Progenitor cell of endocrine pancreas (in vitro differentiated cells): ENCODE measurements at places on chromosomes 4 and X.

GRCh38 chr4:26113339-26113940 is 199.4 kb downstream of the SMIM20 start:
- no peak overlapping the region for H3K4me3 ChIP-seq
- no peak for DNase-seq
- H3K27ac ChIP-seq: no peak overlapping the region

- H3K36me3 ChIP-seq: peaks cover 13% of the 10 kb centered on the region
- DNase-seq: no peak
- no peaks in the 10 kb centered on the region for H3K27me3 ChIP-seq
- H3K4me3 ChIP-seq: no peak overlapping the region
- no peaks in the 10 kb centered on the region for H3K4me1 ChIP-seq
- no peak overlapping the region for H3K27ac ChIP-seq
Measured at GRCh38 chrX:55006827-55007621, 6.9 kb downstream of the APEX2 start.

GRCh38 chr4:66204534-66205247 is 534.4 kb upstream of the EPHA5 start:
- DNase-seq: no peak
- H3K27me3 ChIP-seq: no peaks in the 10 kb centered on the region
- H3K4me3 ChIP-seq: no peak overlapping the region
- H3K36me3 ChIP-seq: no peaks in the 10 kb centered on the region

DNA sequence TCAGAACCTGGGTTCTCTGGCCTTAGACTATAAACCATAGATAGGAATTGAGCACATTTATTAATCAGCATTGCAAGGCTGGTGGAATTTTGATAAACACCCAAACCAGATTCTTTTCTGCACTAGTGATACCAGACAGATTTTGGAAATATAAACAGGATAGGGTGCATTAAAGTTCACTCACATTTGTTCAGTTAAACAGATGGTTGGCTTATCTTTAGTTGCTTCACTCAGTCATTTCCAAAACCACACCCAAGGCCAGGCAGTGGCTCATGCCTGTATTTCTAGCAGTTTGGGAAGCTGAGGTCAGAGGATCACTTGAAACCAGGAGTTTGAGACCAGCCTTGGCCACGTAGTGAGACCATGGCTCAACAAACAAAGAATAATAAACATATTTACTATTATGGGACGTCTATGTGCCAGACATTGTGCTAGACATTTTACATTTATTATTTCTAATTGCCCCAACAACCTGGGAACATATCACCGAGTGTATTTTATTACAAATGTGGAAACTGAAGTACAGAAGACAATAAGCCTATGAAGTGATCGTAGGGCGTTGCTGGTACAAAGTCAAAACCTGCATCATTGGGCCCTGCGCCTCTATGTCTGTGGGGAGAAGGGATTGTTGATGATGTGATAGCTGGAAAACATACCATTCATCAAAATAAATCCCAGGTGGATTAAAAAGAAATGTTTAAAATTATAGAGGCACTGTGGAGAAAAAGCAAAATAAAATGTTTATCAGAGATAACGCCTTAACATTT is 15.0 kb downstream of the ADD1 start:
- DNase-seq: no peak
- H3K4me3 ChIP-seq: no peak overlapping the region
- H3K36me3 ChIP-seq: peaks cover 11% of the 10 kb centered on the region
- H3K4me1 ChIP-seq: peaks cover 45% of the 10 kb centered on the region
- H3K27me3 ChIP-seq: no peaks in the 10 kb centered on the region

DNA sequence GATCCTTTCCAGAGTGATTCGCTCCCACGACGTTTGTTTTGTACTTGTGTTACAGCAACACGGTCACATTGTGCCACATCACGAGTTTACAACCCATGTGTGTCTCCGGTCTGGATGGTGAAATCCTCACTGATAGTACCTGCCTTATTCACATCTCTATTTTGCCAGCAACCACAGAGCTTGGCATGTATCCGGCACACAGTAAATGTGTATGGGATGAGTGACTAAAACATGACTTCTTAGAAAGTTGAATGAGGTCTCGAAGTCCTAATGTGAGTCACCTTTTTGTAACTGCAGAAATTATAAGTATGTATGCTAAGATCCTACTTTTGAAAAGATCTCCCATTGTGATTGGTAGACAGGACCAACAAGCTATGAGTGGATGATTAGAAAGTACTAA is 7.5 kb downstream of the STOX2 start:
- peaks cover 29% of the 10 kb centered on the region for H3K27me3 ChIP-seq
- H3K27ac ChIP-seq: no peak overlapping the region
- no peaks in the 10 kb centered on the region for H3K4me1 ChIP-seq
- H3K36me3 ChIP-seq: peaks cover 5% of the 10 kb centered on the region

DNA sequence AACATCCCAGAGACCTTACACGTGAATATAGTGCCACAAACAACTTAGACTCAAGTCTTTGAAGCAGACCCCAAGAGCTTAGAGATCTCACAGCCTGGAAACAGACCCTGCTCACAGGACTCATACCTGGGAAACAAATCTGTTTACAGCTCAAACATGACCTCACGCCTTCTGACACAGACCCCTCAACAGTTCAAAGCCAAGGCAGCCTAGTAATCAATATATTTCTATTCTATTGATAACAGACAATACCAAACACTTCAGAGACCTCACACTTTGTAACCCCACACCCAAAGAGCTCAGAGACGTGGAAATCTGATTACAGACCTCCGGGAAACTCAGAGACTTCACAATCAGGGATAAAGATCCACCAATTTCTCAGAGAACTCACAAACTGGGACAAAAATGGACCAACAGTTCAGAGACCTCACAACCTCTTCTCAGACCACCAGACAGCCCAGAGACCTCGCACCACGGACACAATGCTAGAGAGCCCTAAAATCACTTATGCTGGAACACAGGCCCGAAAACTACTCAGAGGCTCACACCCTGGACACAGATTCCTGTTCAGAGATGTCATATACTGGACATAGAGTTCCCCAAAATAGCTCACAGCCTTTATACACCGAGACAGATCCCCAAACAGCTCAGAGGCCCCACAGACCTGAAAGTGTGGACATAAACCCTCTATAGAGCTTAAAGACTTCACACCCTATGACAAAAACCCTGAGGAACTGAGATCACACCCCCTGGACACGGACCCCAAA is 14.8 kb downstream of the SUV39H1 start:
- no peak for DNase-seq
- peaks cover 28% of the 10 kb centered on the region for H3K4me1 ChIP-seq
- peaks cover 71% of the 10 kb centered on the region for H3K27me3 ChIP-seq

DNA sequence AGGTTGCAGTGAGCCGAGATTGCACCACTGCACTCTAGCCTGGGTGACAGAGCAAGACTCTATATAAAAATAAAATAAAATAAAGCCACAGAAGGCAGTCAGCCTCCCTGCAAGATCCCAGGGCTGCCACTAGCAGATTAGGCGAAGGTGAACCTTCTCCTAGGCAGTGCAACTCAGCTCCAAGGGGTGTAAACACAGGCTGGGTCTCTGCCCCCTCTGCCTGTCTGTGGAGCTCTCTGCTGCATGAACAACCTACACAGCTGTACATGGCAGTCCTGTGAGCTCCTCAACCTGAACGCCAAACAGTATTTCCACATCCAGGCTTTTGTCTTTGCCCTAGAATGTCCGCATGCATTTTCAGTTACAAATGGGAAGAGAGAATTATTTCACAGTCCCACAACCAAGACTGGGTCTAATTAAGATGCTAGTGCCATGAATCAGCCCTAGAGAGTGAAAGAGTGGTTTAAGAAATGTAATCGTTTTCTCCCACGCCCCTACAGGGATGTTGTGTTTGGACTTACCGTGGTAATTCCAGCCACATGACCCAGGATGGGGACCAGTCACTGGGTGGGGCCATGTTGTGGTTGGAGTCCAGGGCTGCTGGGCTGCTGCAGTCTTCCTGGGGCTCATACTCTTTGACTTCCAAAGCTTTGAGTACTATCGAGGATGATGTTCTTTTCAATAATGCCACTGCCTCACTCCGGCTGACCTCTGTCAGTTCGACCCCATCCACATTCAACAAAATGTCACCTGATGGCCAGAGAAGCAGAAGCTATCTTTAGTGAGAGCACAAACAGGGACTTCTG is 99.0 kb downstream of the FIP1L1 start:
- H3K27me3 ChIP-seq: no peaks in the 10 kb centered on the region
- DNase-seq: no peak
- H3K36me3 ChIP-seq: peaks cover 35% of the 10 kb centered on the region
- peak overlapping the region; percentile 89 for H3K27ac ChIP-seq
